T-helper 9 cell (primary cell): ENCODE measurements at places on chromosomes 6 and 20.

GRCh38 chr6:130796313-130796905, 30.8 kb upstream of the SMLR1 start:
- no peak for DNase-seq

DNA sequence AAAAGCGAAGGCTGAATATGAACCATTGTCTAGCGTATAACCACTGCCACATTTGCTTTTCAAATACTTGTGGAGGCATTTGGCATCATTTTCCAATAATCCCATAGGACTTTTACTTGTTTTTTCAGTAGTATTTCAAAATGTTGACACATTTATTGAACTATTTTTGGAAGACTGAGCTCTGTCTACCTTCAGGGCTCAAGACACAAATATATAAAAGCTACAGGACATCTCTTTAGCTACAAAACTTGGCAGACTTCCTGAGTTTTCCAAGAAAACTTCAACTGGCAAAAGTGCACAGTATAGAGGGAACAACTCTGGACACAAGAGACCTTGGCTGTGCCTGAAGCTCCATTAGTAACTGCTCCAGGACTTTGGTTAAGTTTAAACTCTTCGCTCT, 13.4 kb downstream of the EPB41L2 start:
- DNase-seq = no peak

DNA sequence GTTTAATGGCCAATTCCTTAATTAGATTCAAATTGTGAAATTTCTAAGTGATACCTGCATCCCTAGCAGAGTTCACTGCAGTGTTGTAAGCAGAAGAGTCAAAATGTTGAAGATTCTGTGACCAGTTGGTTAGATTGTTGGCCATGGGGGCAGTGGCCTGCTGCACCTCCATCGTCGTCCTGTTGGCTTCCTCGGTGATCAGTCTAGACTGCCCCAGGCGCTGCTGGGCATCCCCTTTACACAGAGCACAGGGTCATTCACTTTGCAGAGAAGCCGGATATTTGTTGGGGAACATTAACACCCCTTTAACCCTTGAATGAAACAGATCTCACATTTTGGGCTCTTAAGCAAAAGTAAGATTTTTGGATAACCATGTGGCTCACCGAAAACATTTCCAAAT, 60.7 kb downstream of the FAM229B start:
- no peak for DNase-seq

DNA sequence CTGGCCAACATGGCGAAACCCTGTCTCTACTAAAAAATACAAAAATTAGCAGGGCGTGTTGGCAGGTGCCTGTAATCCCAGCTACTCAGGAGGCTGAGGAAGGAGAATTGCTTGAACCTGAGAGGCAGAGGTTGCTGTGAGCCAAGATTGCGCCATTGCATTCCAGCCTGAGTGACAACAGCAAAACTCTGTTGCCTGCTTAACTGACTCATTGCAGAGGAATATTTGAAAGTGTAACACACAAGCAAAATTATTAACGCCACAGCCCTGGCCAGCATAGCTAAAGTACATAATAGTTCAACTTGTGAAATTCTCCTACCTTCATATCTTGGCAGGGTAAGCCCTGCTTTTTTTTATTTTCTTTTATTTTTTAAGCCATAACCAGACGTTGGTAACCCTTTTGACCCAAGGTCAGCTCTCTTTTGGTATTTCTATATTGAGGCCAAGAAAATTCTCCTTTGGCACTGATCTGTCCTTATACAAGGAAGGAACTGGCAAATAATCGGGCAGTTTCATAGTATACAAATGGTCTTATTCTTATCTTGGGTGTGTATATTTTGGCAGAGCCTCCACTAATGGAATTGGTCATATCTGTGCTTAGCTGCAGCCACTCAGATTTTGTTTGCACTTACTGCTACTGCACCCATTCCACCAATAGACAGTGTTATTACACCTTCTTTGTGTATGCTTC, 4.0 kb upstream of the ADGRF5 start:
- DNase-seq = no peak

DNA sequence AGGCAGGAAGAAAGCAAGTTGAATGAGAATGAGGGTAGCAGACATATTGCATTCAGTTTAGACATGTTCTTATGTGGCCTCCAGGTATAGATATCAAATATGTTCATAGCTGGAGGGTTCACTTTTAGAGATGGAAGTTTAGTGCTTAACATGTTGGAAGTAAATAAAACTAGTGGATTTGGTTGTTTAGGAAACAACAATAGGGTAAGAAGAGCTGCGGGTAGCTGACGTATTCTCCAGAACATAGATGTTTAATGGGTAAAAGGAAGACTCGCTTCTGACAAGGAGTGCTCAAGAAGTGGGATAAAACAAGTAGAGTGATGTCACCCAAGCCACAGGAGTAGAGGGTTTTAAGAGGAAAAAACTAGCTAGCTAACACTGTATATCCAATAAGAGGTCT, 128.4 kb upstream of the COL21A1 start:
- no peak for DNase-seq

DNA sequence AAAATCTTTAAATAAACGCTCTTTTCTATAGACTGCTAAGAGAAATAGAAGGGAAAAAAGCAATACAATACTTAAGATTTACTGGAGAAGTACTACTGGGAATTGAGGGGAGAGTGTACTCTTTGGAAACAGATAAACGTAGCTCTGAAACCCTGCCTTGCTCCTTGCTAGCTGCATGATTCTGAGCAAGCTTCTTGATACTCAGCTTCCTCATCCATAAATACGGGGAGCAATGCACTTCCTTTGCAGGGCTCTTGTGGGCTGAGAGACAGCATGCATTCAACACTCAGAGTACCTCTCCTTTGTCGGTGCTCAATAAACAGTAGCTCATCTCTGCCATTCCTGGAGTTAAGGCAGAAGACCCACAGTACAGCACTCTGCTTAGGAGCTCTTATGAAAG, 159.7 kb downstream of the BTBD9 start:
- DNase-seq = no peak

DNA sequence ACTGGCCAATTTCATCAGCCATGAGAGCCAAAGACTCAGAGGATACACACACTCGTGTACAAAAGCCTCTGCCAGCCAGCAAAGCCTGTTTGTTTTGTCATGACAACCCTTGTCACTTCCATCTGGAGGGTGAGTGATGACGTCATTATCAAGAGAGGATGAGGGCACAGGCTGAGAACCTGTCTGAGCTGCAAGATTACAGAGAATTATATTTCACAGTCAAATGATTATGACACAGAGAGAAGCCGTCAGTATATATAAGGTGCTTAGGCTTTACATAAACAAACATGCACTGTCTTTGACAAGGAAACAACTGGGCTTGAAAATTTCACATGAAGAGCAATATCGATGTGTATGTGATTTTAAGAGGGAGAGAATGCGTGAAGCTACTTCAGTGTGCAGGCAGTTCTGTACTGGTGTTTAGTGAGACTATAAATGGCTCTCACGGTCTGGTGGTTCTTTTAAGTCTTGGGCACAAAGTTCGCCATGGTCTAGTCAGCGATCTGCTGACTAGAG, 36.5 kb upstream of the BCLAF1 start:
- no peak for DNase-seq

DNA sequence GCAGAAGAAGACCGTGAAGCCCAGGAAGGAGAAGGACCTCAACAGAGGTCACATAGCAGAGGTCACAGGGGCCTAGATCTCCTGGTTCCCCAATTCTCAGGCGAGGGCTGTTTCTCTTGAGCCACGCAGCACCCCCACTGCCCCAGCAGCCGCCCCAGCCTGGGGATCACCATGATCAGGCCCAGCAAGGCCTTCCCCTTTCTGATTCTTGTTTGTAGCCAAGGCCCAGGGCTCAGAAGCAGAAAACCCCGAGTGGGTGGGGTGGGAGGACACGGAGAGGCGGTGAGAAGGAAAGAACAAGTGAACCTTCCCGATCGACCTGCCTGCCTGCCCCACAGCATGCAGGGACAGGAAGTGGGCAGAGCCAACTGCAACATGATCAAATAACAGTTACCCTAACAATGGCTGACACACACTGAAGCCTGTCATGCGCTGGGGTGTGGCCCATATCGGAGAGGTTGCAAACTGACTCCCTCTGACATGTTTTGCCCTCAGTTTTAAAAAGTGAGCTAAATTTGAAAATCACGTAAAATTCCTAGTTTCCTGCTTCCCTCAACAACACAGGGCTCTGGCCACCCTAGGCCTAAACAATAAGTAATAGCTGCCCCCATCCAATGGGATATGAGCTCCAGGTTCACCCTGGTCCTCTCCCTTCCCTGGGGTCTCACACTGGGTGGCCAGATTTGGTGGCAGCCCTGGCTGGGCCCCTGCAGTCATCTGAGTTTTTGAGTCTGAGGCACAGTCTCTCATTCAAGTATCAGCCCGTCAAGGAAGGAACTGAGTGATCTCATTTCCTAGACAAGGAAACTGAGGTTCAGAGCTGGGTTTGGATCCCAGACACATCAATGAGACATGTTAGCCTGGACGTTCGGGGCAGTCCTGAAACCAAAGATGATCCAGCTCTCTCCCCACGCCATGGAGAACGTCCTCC, 6.5 kb downstream of the PEDS1 start:
- peak; percentile 57 for DNase-seq

DNA sequence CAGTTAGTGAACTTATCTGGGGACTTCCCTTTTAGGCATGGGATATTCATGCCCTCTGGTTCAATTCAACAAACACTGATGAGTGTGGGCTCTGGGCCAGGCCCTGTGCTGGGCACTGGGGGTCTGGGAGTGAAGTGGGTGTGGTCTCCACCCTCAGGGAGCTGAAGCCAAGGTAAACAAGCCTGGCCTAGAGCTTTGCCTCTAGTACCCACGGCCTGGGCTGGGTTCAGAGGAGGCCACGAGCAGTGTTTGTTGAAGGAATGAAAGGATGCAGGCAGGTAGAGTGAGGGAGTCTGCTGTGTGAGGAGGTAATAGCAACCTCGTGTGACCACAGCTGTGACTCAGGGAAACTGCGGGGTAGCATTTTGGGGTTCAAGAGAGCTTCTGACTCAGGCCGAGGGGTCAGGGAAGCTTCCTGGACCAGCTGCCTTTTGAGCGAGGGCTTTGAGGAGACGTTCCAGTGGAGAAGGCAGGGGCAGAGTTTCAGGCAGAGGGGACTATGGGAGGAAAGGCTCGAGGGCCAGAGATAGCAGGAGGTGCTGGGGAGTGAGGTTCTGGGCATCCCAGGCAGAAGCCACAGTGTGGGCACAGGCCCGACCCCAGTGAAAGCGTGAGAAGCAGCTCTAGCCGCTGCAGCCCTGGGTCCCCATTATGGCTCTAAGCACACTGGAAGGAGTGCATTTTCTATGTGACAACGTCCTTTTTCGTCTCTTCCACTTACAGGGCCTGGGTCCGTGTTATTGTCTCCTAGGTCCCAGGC, 5.6 kb downstream of the MYLK2 start:
- no peak for DNase-seq

GRCh38 chr6:52620055-52620905, 43.4 kb upstream of the TRAM2 start:
- no peak for DNase-seq

GRCh38 chr6:169912266-169913095, 161.1 kb downstream of the ERMARD start:
- no peak for DNase-seq

DNA sequence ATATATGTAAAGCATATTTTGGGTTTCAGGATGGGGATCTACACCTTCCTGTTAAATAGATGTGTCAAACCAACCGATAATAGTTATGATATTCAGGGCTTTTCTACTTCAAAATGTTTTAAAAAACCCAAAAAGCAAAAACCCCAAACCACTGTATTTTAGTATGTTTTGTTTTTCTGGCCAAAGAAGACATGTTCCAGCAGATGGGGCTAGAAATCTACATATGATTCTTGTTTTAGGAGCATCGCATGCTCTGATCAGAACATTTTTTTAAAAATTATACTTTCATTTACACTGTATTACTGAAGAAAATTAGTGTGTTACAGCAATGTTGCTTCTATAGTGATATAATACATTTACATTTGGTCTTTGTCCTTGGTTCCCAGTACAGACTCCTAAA, 11.0 kb downstream of the RMND1 start:
- DNase-seq = no peak

DNA sequence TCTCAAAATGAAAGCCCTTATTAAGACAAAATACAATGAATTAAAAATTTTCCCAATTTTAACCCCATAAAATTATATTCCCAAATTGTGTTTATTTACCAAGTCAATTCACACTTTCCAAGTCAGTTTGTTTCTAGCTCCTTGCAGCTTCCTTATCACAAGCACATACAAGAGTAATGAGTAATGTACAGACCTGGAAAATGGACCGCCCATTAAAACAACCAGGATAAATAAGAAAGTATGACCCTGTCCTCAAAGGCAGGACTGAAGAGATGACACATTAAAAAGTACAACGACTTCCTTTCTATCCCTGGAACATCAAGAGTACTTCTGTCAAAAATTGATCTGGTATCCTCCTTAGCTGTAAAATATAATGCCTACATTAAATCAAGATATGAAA, 47.1 kb upstream of the TMX4 start:
- no peak for DNase-seq

DNA sequence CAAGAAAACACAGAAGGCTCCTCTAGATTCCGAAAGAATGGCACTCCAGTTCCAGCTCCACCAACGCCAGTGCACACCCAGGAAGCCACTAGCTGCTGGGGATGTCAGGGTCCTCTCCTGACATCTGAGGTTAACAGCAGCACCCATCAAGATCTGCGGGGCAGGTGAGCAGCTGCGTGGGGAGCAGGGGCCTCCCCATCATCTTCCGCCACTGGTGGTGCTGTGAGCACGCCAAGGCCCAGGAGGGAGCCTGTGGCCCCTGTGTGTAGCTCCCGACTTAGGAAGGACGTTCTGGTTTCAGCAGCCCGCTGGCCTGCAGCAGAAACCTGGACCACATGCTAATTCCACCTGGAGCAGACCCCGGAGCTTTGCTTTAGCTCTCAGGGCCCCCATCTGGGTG, 386.2 kb downstream of the TAF4 start:
- no peak for DNase-seq

DNA sequence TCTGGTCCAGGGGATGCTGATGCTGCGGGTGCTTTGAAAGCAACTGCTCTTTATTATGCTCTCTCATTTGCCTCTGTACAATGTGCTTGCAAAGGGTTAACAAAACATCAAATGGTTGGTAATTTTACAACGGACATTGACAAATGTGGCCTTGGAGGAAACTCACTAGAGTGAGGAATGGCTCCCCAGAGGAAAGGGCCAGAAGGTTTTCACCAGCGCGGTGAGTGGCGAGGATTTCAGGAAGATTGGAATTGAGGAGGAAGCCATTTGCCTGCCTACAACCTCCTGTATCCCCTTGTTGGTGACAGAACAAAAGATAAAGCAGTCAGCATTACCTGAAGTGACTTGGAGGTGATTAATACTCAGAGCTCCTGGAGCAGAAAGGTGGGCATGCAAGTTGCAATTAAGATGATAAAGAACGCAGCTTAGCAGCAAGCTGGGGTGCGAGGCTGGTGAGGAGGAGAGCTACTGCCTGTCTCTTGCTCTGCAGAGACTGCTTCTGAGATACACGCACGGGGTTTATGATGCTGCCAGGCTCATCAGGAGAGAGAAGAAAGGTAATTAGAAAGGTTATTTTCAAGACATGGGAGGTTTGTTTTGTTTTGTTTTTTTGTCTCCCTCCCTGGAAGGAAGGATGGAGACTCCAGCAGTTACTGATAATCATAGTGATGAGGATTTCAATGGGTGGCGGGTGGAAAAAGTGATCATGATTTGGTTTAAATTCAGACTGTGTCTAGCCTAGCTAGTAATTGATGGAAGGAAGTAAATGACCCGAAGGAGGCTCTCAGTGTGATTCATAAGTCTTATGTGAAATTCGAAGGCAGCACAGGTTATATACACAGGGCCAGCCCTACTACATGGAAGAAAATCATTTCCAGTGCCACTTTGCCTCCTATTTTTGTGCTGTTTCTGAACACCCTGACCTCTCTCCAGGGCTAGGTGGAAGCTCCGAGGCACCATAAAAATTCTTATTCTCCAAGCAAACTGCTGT, 141.6 kb upstream of the DTNBP1 start:
- DNase-seq = no peak

- no peak for DNase-seq
These were observed 37.7 kb upstream of the PKHD1 start for GRCh38 chr6:52125139-52125538.
